ENCODE measurements at places on chromosomes 7 and 10.

DNA sequence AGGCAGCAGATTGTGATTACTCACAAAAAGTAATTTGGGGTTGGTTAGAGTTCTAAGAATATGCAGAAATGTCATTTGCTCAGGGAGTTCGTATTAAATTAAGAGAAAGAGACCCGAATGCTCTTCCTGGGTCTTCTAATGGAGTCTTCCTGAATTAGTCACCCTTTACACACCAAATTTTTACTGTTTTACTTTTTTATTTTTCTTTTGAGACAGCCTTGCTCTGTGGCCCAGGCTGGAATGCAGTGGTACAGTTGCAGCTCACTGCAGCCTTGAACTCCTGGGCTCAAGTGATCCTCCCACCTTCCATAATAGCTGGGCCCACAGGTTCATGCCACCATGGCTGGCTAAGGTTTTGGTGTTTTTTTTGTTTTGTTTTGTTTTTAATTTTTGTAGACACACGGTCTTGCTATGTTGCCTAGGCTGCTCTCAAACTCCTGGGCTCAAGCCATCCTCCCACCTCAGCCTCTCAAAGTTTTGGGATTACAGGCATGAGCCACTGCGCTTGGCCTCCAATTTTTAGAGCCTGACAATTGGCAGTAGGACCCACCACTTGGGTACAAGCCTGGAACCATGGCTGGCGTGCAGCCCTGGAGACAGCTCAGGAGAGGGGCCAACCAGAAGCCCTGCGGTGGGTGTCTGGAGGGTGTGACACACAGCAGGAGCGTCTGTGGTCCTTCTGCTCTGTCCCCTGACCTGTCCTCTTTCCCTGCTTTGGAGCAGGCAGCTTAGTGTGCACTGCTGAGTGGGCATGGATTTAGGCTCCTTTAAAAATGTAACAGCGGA lies 16.4 kb upstream of the BHLHA15 start:
- DNase-seq, result no peak

GRCh38 chr10:88116971-88117626 lies 253.7 kb downstream of the PTEN start:
- no peak for DNase-seq

GRCh38 chr7:114073701-114074100 lies 154.9 kb upstream of the PPP1R3A start:
- DNase-seq, result no peak

DNA sequence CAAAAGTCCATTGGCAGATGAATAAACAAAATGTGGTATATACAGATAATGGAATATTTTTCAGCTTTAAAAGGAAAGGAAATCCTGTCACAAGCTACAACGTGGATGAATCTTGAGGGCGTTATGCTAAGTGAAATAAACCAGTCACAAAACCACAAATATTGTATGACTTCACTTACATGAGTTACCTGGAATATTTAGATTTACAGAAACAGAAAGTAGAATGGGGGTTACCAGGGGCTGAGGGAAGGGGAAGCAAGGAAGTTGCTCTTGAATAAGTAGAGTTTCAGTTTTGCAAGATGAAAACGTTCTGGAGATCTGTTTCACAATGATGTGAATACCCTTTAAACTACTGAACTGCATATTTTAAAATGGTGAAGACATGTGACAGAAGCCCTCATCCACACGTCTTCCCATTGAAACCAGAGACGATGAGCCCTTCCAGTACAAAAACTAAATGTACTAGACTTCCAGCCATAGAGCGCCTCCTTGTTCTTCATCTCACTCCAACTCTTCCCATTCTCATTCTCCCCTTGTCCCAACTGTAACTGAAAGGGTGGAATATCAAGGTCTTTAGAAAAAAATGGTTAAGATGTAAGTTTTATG lies 62.4 kb downstream of the MICU1 start:
- DNase-seq, result no peak

DNA sequence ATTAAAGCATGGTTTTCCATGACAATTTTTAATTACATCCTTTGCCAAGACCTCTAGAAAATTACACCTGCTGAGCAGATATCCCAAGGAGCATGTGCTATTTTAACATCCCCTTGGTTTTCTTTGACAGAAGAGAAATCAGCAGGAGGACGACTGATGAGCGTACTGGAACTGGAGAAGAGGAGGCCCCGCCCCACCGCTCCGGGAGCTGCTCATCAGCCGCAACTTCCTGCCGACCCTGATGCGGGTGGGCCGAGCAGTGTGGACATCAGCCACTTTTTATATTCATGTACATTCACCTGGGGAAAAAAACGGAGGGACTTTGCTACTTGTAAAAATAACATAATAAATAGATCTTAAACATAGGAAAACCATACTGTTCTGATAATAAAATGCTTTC lies 54.2 kb downstream of the CDC123 start:
- no peak for DNase-seq

GRCh38 chr7:131889572-131890150 lies 333.2 kb upstream of the PODXL start:
- peak; percentile 27 for DNase-seq

GRCh38 chr7:100682991-100683658 lies 9.6 kb downstream of the GNB2 start:
- DNase-seq, result no peak

DNA sequence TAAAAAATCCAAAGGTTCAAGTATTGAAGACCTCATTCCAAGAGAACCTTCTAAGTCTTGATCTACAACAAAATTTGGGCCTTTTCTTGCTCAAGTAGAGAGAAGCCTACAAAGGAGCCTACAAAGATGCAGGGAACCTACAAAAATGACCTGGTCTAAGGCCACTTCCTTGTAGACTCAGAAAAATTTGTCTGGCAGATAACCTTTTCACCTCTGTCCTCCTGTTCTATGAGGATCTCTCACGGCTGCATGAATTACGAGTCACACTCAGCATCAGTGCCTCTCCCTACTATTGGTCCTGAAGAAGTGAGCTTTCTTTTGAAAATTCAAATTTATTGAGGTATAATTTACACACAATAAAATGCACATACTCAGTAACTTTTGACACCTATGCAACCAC lies 29.3 kb downstream of the CCNJ start:
- DNase-seq, result no peak

DNA sequence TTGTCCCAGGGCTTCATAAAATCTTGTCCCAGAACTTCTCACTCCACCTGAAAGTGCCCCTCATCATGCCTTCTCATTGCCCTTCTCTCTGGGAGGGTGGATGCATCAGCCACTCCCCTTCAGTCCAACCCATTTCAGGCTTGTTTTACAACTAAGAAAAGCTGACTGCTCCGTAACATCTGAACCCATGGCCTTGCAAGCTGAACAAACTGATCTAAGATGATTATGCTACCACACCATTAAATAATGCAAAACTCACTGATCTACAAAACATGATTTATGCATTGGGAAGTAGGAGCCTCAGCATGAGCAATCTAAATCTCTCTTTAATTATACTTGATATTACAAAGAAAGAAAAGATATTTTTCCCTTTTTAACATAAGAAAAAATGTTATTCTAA lies 34.8 kb downstream of the TFPI2 start:
- no peak for DNase-seq
